Left lobe of liver (tissue), 2 donors: ENCODE measurements at places on chromosomes 6 and 20. TPM values are rescaled to one million over a fixed set of nuclear protein-coding genes. Genes with fewer than 3 reads are reported as not detected.

The CD109 gene
- 0.33 TPM for total RNA-seq

The APOBEC2 gene
- total RNA-seq = not detected

DNA sequence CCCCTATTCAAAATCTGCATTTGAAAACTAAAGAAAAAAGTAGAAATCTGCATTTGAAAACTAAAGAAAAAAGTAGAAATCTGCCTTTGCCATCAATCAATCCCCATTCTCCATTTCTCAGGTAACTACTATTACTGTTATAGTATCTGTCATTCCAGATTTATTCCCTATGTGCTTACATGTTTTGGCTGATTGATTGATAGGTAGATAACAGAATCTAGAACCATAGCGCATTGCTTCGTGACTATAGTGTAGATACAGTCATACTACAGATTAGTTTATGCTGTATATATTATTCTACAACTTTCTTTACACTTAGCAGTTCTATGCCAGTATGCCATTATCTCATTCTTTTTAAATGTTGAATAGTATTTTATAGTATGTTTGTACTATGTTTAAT is 163.0 kb downstream of the SIM1 start:
- no peak for DNase-seq

GRCh38 chr6:170028629-170029345 is 262.1 kb downstream of the DLL1 start:
- peak; percentile 33 for DNase-seq

DNA sequence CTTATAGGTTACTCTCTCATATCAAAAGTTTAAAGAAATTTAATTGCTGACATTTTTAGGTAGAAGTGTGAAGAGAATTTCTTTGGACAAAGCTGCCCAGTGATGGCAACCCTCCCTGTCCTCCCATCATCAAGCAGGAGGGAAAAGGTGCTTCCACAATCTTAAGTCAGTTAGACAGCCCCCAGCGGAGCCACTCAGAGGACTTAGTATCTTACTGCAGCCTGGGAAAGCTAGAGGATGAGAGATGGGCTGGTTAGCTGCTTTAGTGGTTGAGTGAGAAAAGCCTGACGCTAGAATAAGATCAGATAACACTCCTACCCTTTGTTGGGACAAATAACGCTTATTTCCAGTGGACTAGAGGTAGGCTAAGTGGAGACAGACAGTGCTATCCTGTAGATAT is 227.1 kb downstream of the RFPL4B start:
- no peak for DNase-seq

DNA sequence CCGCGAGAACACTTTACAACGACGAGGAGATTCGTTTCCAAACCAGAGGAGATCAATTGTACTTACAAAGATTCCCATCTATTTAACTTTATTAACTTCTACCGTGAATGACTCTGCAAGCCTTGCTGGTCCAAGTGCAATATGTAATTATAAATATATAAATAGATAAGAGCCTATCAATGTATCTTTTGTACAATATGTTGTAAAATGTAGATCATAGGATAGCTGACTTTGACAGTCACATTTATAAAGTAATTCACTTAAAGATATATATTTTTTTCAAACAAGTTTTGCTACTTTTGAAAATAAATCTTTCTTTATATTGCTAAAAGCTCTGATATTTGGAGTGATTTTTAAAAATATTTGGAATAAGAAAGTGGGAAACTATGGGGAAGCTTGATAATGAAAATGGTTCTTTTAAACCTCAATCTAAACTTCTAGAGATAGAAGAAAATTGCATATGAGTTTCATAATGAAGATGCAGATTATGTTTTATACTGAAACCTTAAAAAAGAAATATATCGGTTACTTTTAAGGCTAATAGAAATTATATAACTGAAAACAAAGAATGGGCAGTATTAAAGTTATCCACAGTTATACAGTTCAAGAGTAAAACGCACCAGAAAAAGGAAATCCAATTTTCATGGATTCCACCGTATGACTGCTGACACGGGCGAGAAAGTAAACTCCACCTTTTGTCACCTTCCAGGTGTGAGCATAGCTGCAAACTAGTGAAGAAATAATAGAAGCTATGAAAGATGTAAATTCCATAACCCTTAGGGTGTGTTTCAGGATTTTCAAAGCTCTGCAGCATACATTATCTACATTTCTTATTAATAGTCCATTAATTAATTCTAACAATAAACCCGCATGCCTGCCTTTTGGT is 3.3 kb downstream of the TCF21 start:
- no peak for DNase-seq

DNA sequence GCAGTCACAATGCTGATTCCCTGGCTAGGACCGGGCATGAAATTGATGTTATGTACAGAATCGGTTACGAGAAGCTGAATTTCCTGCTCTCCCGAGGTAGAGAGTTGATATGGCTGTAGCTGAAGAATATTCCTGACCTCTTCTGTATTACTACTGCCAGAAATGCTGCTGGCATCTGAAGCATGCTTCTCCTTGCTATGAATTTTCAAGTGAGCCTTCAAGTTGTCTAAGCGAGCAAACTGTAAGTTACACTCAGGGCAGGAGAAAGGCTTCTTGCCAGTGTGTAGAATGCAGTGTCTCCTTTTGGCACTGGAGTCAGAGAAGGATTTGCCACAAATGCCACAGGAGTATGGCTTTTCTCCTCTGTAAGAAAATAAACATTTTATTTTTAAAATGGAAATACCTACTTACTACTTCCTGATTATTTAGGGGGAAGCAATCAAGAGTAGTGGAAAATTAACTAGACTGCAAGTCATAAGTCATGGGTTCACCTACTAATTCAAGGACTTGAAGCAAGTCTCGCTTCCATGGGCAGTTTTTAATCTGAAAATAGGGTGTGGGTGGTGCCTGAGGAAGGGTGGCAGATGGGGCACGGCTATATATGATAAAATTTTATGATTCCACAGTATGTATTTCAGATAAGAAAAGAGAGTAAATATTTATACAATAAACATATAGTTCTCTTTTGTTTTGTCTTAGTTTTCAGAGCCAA is 10.8 kb upstream of the MICAL1 start:
- DNase-seq = no peak

GRCh38 chr20:46710153-46710913 is 884 bp downstream of the SLC2A10 start:
- DNase-seq = peak; percentile 76

GRCh38 chr20:3787324-3788014 is 929 bp upstream of the CENPB start:
- DNase-seq = no peak
